Stomach (tissue), 19 donors: ENCODE measurements at places on chromosomes 6 and 20. TPM values are rescaled to one million over a fixed set of nuclear protein-coding genes. Genes with fewer than 3 reads are reported as not detected.

DNA sequence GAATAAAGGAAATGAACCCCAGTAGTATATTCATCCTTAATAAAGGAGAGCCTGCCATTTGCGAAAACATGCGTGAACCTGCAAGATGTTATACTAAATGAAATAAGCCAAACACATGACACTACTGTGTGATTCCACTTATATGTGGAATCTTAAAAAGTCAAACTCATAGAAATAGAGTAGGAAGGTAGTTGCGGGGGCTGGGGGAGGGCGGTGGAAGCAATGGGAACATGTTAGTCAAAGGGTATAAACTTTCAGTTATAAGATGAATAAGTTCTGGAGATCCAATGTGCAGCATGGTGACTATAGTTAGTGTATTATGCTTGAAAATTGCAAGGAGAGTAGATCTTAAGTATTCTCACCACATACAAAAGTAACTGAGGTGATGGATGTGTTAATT is 72.9 kb downstream of the ANKRD6 start:
- DNase-seq = no peak

DNA sequence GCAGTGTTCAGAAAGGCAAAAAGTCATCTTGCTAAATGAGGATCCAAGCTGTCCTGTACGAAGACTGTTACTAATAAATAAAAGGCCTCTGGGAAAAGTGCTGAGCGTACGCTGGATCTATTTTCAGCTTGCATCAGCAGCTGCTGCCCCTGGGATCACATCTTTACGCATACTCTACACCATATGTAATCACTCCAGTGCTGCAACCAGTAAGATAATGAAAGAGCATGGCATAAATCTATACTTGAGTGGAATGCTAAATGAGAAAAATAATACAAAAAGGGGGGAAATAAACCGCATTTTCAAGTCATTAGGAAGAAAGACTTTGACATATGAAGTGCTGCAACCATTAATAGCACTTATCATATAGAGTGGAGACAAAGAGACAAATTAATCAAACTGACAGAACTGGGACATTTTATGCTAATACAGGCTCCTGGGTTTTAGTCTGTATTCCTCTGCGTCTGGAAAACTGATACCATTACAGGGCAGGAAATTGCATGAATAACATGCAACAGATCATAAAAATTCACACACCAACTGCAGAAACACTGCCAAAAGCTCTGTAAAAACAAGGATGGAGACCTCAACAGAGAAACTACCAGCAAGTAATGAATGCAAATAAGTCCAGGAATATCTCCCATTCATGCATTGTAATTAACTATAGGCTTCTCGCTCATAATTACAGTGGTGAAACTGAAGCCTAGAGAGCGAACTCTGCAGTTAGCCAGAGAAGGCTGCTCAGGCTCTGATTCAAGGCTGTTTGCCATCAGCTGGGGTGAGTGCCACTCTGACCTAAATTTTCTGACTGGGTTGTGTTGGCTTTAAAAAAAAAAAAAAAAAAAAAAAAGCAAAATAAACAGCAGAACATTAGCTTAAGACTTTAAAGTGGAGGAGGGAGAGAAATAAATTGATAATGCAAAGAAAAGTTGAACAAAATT is 83.8 kb downstream of the GJA10 start:
- DNase-seq = peak; percentile 86

DNA sequence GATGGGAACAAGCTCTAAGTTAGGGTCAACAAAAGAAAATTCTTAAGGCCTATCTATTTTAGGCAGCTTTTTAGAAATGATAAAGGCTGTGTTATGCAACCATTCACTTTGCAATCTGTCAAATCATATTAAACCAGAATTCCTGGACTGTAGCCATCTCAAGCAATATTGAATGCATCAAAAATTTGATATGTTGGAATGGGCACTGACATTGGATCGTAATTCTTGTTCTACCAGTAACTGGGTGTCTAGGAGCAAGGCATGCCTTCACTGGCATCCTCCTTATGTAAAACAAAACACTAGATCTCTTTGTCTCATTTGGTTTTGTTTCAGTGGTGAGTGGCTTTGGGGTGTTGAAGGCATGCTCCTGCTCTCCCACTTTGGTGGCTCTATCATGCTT is 145.6 kb downstream of the JARID2 start:
- no peak for DNase-seq

GRCh38 chr20:38291966-38292365 is 12.0 kb upstream of the BPI start:
- DNase-seq = no peak

DNA sequence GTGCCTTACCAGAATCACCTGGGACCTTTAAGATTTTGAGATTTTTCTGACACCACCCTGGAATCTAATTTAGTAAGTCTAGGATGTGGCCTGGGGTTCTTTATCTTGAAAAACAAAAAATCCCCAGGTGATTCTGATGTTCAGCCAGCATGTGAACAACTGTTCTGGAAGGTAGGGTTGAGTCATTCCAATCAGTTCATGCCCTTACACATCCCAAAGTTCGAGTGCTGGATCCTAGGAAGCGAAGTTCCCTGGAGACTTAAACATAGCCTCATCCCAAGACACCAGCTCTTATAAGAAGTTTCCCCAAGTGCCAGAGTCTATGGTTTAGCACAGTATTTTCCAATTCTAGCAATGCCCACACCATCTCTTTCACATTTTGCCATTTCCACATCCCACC is 6.3 kb upstream of the TSHZ2 start:
- DNase-seq = no peak

DNA sequence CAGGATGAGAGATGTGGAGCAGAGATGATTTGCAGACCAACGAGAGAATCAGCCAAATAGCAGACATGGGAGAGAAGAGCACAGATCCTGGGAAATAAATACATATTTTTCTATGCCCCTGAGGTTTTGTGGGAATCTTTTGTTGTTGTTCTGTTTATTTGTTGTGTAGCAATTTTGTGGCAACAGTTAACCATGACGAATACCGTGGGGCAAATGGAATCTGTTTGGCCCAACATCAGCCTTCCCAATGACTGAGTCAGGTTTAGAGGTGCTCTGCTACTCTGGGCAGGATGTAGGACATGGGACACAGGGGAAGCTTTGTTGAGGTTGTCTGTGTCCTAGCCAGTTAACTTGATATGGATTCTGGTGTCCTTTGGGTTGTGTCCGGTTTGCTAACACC is 7.9 kb upstream of the SLC2A10 start:
- no peak for DNase-seq

DNA sequence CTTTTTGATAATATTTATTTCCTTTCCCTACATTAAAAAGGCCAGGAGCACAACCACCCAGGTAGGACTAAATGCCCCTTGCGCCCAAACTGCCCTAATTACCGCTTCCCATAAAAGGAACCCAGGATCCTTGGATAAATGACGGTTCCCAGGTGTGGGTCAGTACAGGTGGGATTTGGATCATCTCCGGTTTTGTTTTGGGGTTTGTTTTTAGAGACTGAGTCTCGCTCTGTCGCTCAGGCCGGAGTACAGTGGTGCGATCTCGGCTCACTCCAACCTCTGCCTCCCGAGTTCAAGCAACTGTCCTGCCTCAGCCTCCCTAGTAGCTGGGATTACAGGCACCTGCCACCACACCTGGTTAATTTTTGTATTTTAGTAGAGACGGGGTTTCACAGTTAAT is 28.4 kb downstream of the ZNF217 start:
- DNase-seq = no peak

GRCh38 chr6:110813338-110814101 is 1.7 kb downstream of the CDK19 start:
- peak; percentile 38 for DNase-seq

DNA sequence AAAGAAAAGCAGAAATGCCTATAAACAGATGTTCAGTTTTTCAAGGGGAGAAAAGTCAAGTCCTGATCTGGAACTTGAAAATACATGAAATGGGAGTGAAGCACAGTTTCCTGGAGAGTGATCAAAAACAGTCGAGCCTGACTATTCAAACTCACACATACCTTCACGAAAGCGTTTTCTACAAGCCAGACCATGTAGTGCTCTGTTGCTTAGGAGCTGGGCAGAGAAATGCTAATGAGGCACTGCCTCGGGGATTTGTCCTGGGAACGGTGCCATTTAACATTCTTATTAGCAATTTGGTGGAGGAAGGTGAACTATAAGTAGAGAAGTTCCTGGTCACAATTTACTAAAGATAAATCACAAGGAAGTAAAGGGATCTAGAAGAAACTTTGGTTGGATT is 5.9 kb downstream of the NHSL1 start:
- peak; percentile 77 for DNase-seq

- DNase-seq = no peak
Measured at GRCh38 chr20:9485614-9486340, 28.6 kb upstream of the LAMP5 start.

- peak; percentile 62 for DNase-seq
Measured at GRCh38 chr6:149965194-149966020, 1.7 kb downstream of the ULBP1 start.

DNA sequence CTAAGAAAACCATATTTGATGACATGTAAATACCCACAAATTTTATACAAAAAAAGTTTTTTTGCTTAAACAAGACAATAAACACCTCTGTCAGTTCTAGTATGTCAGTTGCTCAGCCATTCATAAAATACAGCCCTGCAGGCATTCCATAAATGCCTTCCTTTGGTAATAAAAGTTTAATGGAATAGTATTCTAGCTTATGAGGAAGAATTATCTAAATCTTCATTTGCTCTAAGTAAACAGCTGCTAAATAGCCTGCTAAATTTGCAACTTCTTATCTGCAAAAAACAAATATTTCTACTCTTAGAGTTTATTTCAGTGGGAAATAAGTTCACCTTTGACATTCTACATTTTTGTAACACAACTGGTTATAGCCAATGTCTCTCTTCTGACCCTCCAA is 108.8 kb downstream of the SMLR1 start:
- DNase-seq = no peak

- DNase-seq = no peak
Measured at GRCh38 chr20:34364223-34364506, 1.1 kb downstream of the ITCH start.

GRCh38 chr6:158409451-158409850 is 97.2 kb downstream of the TULP4 start:
- DNase-seq = peak; percentile 51

GRCh38 chr6:20362623-20363022 is 39.1 kb upstream of the E2F3 start:
- DNase-seq = no peak

DNA sequence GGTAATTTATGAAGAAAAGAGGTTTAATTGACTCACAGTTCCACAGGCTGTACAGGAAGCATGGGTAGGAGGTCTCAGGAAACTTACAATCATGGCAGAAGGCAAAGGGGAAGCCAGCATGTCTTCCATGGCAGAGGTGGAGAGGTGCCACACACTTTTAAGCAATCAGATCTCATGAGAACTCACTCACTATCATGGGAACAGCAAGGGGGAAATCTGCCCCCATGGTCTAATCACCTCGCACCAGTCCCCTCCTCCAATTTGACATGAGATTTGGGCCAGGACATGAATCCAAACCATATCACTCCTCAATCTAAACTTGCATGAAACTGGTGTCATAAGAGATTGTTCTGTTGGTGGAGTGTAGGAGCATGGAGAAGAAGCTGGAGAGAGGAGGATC is 51.6 kb upstream of the CCN6 start:
- no peak for DNase-seq

DNA sequence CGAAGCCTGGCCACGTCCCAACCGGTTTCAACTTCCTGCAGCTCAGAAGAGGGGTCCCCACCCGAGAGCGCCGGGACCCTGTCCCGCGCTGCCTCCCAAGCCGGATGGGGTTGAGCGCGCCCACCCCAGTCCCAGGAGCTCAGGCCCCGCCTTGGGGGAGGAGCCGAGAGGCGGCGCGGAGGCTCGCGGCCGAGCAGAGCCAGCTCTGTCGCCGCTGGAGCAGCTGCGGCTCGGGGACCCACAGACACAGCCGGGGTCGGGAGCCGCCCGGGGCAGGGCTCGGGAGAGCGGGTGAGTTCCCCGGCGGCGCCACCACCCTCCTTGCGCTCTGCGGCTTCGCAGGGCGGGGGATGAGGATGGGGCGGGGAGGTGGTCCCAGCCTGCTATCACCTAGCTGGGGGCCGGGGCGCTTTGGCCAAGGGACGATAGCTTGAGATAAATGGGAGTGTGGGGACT is at the start of gene PPP1R16B:
Gene PPP1R16B, plus strand, starts transcription at position 196 of the 456 bp plus-strand sequence. CDS start 30,229 bp downstream, outside the sequence.
- peak; percentile 50 for DNase-seq

DNA sequence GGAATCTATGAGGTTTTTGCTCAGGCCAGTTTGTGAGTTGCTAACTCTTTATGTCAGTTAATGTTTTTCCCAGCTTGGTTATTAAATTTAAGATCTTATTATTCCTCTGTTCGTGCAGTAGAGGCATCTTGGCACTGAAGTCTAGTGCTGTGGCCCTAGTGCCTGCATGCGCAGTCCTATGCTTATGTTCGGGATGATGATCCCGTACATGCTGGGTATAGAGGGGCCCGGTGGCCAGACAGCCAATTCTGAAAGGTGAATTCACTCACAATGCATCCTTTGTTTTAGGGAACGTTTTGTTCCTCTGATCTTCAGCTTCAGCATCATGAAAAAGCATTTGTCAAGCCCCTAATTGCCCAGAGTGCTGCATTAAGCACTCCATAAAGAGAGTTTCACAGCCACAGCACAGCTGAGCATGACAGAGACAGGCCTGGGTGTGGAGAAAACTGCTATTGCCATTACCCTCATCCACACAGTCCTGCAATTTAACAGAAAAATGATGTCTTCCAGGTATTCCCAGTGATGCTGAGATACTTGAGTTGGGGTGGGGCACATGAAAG is 39.8 kb upstream of the BACH2 start:
- DNase-seq = no peak

GRCh38 chr6:157012355-157012754 is 235.2 kb downstream of the ARID1B start:
- no peak for DNase-seq

- peak; percentile 82 for DNase-seq
Measured at GRCh38 chr6:138194287-138194686, 24.0 kb downstream of the PBOV1 start.

RAD21L1 gene
- not detected for total RNA-seq

IL20RA gene
- 11.7 TPM for total RNA-seq

C6orf58 gene
- total RNA-seq = not detected

PTPRT gene
- total RNA-seq = 4.0 TPM

KIF6 gene
- total RNA-seq = 0.37 TPM

MTCH1 gene
- 123 TPM for total RNA-seq

PTP4A1 gene
- 140 TPM for total RNA-seq

SIRPA gene
- total RNA-seq = 35.5 TPM

FERMT1 gene
- 11.9 TPM for total RNA-seq

PROKR2 gene
- total RNA-seq = not detected

SLC32A1 gene
- total RNA-seq = not detected

CASS4 gene
- 4.6 TPM for total RNA-seq

LAMA4 gene
- total RNA-seq = 141 TPM

GHRH gene
- not detected for total RNA-seq

TULP4 gene
- total RNA-seq = 87.5 TPM

FANCE gene
- 5.8 TPM for total RNA-seq

CCN6 gene
- not detected for total RNA-seq
